ENCODE measurements at places on chromosomes 5 and 9.

GRCh38 chr5:154834053-154834452, 16.4 kb downstream of the FAXDC2 start:
- no peak for DNase-seq

DNA sequence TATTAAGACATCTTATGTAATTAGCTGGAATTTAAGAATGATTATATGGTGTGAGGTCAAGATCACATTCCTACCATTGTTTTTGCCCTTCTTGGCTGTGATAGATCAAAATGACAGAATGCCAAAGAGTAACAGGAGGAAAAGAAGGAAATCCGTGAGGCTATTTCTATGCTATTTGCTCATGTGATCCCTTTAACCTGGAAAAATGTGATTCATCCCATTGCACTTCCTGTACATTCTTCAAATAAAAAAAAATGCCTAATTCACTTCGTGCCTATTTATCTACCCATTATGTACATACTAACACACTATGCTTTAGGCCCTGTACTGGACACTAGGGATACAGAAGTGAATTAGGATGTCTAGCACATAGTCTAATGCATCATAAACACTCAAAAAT, 154.1 kb upstream of the PAPPA start:
- no peak for DNase-seq

GRCh38 chr9:22064957-22065356, 55.9 kb upstream of the CDKN2B start:
- DNase-seq = no peak

DNA sequence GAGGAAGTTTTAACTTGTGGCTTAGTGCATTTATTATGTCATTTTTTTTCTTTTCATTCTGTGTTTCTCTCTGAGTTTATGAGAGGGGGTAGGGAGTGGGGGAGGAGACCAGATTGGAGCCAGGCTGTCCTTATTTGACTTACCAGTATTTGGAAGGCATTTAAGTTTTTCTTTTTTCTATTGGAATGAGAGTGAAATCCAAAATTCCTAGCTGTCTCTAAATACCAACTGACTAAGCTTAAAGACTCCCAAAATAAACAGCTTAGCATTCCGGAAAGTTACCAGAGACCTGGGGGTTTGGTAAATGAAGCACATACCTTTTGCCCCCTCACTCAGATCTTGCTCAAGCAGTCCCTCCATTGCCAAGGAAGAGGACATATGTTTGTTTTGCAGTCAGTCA, 581.9 kb upstream of the BRINP1 start:
- DNase-seq = no peak

DNA sequence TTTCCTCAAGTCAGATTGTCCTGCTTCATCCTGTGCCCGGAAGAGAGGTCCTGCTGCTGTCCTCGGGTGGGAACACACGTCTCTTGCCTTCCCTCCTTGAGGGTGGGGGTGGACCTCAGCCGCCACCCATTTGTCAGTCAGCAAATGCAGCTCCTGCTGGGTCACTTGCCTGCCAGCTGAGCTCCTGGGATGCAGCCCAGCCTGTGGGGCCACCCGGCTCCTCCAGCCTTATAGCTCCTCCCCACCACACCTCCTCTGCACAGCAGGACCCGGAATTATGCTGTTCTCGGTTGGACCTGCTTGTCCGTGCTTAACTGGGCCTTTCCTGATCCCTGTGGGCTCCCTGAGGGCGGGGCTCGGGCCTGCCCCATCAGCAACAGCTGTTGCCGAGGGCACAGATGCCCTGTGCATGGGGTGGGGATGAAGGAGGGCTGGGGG, 52.7 kb downstream of the RXRA start:
- DNase-seq = peak; percentile 55

GRCh38 chr9:97940741-97941140, 2.8 kb upstream of the HEMGN start:
- DNase-seq = no peak

DNA sequence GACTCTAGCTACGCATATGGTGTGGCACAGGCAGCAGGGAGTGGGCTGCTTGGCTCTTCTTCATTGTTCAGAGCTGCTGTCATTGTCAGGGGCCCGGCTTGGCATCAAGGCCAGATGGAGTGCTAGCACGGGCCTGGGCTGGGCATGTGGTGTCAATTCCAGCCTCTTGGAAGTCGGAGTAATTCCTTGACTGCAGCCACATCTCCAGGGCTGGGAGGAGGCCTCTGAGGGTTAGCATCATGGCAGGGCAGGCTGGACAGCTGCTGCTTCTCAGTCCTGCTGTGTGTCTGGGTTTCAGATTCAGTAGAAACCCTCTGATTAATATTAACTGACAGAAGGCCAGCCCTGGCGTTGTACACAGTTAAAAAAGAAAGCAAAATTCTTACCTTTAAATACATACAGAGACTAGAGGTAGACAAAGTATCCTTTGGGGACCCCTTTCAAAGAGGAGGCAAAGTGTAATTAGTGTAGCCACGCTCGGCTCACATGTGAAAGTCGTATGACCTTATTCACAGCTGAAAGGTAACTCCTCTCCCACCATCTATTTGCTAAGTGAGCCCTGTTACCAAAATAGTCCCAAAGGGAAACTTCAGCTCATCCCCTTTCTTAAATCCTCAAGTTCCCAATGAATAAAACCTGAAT, 126.4 kb downstream of the DOCK2 start:
- DNase-seq = no peak

- no peak for DNase-seq
Observed at GRCh38 chr9:114059047-114059803, 18.9 kb downstream of the AMBP start.

DNA sequence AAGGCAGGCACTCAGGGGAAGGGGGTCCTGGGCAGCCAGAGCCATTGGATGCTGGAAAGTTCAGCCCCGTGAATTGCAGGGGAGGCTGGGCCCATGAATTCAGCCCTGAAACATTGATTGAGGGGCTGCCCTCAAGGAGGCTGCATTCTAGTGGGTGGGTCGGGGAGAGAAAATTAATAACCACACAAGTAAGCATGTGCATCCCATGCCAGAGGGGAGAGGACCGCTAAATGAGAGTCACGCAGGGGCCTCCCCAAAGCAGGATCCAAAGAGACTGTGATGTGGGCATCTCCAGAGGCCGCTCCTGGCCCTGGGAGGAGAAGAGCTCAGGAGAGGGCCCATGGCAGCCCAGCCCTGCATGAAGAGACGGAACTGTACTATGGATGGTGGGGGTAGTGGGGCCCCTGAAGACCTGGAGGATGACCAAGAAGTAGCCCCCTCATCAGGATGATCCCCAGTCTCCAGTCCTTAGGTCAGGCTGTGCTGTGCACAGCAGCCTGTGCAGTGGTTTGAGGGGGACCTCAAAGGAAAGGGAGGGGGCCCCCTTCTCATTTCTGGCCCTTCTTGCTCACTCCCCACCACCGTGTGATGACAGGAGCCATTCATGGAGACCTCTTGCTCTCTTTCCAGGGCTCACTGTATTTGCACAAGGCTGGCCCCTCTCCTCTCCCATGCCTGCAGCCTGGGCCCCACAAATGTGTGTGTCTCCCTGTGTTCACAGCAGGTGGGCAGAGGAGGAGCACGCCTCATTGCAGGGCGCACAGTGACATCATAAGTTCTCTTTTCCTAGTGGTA, 233.6 kb upstream of the IRX1 start:
- no peak for DNase-seq

DNA sequence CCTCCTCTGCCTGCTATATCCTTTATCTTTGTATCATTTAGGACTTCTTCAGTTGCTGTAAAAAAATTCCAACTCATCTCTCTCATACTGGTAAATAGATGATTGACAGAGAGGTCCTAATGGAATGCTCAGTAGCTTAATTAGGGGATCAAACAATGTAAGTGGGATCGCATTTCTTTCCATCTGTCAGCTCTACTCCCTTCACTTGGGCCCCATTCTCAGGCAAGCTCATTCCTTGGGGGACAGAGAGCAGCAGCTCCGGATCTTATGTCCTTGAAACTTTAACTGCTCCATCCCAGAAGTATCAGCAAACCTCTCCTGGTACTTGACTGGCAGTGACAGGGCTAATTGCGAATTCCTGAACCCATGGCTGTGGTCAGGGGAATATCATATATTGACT, 146.7 kb downstream of the YTHDC2 start:
- no peak for DNase-seq

DNA sequence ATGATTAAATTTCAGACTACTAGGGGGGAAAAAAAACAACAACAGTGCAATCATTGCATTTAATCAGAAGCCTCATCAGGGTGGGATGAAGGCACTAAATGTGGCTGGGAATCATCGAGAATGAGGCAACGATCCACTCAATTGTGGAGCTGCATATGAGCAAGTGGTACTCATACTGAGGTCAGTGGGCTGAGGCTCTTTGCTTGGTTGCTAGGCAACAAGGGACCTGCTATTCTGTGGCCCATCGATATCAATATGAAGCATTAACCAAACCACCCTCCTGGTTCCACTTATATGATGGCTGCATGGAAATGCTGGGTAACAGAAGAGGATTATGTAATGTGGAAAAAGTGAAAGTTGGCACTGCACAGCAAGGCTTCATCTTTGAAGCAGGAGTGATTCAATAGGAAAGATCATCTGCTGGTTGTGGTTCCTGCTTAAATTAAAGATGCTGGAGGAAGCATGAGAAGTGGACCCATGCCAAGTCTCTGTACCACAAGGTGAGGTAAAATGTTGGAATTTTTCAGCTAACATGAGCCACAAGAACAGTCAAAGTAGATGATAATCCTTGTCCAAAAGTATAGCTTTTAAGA, 159.8 kb upstream of the HMHB1 start:
- DNase-seq = no peak

GRCh38 chr5:116571568-116572349, 2.9 kb downstream of the SEMA6A start:
- peak; percentile 69 for DNase-seq

DNA sequence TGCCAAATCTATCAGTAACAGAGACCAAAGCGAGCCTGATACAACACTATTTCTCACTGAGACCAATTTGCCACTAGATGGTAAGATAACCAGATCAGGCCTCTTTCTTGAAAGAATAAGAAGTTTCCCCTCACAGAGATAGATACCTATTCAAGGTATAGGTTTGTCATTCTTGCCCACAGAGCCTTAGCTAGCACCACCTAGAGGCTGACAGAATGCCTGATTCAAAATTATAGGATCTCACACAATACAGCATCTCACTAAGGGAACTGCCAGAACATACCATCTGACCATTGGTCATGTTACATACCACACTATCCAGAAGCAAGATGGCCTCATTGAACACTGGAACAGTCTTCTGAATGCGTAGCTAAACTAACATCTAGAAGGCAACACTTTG, 166.6 kb upstream of the HCN1 start:
- DNase-seq = no peak

GRCh38 chr9:93261735-93262523, 78.0 kb downstream of the WNK2 start:
- no peak for DNase-seq

DNA sequence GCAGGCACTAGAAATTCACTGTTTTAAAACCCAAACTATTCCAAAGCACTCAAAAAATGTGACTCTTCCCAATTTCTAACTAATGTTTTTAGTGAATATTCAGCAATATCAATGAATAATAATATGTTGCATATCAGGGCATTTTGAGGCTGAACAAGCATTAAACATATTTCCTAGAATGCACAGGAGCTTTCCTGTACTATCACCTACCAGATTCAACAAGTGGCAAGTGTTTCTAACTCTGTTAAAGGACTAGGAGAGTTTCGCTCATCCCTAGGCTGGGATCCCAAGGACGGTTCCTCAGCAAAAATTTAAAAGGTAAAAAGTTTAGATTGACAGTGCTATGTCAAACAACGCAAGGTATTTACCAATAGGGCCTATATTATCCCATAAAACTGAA, 21.0 kb downstream of the GNE start:
- no peak for DNase-seq

- DNase-seq = no peak
Observed at GRCh38 chr9:14220256-14220655, 93.7 kb downstream of the NFIB start.

GRCh38 chr9:123453076-123453667, 97.2 kb downstream of the CRB2 start:
- DNase-seq = no peak
